NCI-H2081 treated with DMSO at 0.1 percent for 48 hours (cell line): ENCODE measurements at places on chromosomes 4 and X.

GRCh38 chrX:9183481-9183880 lies 149.6 kb upstream of the FAM9B start:
- DNase-seq, result no peak

- no peak for DNase-seq
These were observed 631.0 kb upstream of the SPANXN1 start for GRCh38 chrX:144616317-144616716.

- DNase-seq, result no peak
These were observed 188.4 kb upstream of the TBC1D9 start for GRCh38 chr4:140944572-140944971.

- DNase-seq, result no peak
These were observed 52.0 kb downstream of the SORCS2 start for GRCh38 chr4:7244331-7244665.

DNA sequence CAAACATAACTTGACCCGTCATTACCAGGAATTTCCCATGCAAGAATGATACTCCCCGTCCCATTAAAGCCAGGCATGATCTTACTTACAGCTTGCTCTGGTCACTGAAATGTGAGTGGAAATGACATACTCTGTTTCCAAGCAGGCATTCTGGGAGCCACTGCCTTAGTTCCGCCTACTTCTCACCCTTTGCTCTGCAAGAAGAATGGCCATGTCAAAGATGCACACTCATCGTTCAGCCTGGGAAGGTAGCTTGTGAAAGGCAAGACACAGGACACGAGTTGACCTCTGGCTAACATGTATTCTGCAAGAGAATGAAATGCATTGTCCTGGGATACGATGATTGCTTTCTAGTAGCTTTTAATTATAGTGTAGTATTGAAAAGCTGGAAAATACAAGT lies 1144.4 kb downstream of the NLGN4X start:
- DNase-seq, result no peak

- no peak for DNase-seq
These were observed 411.9 kb upstream of the EMCN start for GRCh38 chr4:100929758-100930157.

DNA sequence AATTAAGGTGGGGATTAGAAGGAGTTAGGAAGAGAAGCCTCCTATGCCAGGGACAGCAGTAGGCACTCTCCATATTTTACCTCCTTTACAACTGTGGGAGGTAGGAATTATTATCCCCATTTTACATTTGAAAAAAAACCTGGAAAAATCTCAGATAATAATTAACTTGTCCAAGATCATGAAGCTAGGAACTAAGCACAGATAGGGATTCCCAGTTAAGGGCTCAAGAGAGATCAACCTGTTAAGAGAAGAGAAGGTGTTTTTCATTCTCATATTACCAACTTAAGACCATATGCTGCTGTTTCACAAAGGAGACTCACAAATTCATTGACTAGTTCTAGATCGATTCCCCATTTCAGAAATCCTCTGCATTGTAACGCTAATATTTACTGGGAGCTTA lies 16.1 kb upstream of the FAM47E start:
- no peak for DNase-seq

- DNase-seq, result no peak
These were observed 20.6 kb upstream of the KIAA0232 start for GRCh38 chr4:6761649-6762615.

GRCh38 chr4:59127743-59128142 lies 2017.6 kb upstream of the IGFBP7 start:
- DNase-seq, result no peak

DNA sequence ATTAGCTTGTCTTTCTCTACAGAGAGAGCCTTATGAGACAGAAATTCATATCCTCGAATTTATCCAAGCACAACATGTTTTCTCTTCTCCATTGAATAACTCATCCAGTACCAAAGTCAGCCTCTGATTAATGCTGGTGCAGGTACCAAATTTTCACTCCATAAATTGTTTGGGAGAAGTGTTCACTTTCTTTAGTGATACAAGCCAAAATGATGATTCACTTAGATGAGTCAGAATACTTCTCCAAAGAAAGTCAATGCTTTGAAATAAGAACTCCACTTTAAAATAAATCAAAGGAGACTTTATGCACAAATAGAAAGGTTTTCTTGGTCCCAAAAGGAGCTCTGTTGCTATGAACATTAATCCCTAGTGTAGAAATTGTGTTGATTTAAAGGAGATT lies 60.2 kb downstream of the MAOB start:
- DNase-seq, result no peak

DNA sequence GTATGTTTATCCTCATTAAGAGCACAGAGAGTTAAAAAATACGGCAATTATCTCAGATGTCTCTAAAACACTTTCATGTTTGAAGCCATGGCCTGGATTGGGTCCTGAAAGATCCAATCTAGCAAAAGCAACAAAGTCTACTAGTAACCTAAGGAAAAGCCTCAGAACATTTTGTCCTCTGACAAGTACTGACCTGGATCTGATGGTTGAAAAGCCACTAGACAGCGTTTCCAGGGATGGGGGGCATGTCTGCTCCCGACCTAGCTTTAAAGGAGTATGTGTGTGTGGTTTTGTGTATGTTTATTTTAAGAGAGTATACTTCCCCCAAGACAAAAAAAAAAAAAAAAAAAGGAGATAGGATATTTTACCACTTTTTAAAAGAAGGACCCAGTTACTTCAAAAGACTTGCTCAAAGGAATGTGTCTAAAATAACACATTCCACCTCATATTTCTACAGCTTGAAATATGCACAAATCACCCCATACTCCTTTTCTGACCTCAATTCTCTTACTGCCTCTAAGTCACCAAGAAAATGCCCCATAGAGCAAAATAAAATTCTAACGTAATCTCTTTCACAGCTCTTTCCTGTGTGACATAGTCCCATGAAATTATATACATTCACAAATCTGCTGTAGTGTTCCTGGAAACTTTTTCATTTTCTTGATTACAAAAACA lies 189.0 kb upstream of the TTC29 start:
- no peak for DNase-seq

- no peak for DNase-seq
These were observed 259.4 kb upstream of the JADE1 start for GRCh38 chr4:128550060-128550459.

DNA sequence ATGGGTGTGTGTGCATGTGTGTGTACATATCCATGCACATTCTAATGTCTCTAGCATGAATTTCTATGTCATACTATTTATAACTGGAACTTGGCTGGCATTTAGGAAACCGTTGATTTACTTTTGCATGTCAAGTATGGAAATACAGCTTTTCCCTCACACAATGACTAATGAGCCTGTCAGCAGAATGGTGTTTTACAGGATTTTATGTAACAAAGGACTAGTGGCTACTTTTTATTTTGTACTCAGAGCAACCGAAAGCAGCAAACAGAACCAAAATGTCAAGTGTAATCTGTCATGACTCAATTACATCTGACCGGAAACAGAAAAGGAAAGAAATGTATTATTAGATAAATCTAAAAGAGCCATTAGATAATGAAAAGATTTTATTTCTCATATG lies 1911.5 kb upstream of the AGA start:
- DNase-seq, result no peak

DNA sequence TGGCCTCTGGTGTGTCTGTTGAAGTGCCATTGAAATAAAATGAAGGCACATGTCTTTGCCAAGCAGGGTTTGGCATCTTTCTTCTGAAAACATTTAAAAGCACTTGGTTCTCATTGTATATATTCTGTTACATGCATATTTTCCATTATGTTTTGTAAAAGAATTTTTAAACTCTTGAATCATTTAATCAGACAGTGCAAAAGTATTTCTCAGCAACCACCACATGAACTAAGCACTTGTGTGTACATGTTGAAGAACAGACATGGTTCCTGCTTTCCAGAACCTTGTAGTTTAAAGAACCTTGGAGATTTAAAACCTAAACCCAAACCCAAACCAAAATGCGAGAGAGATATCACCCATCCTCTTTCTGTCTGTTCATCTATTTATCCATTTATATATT lies 220.3 kb upstream of the GIMD1 start:
- no peak for DNase-seq

GRCh38 chrX:15334561-15334960 lies 762 bp downstream of the PIGA start:
- no peak for DNase-seq

DNA sequence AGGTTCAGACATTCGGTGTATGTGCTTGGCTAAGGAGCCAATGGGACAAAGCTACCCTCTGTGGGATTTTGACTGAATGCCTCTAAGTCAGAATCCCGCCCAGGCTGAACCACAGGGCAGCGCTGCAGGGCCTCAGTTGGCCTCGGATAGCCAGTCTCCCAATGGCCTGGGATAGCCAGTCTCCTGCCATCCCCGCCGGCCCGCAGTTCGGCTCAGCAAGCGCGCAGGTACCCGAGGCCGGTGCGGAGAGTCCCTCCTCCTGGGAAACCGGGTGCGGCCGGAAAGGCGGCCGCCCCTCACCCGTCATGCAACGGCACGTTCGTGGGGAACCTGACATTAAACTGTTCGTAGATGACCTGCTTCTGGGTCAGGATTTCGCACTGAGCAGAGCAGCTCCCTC lies 16.1 kb downstream of the PPEF2 start:
- DNase-seq, result no peak

- no peak for DNase-seq
These were observed 160.6 kb upstream of the GATB start for GRCh38 chr4:151921386-151921785.

GRCh38 chr4:52366621-52367020 lies 292.5 kb downstream of the USP46 start:
- no peak for DNase-seq

GRCh38 chrX:71128915-71129765 lies 10.7 kb downstream of the MED12 start:
- no peak for DNase-seq

DNA sequence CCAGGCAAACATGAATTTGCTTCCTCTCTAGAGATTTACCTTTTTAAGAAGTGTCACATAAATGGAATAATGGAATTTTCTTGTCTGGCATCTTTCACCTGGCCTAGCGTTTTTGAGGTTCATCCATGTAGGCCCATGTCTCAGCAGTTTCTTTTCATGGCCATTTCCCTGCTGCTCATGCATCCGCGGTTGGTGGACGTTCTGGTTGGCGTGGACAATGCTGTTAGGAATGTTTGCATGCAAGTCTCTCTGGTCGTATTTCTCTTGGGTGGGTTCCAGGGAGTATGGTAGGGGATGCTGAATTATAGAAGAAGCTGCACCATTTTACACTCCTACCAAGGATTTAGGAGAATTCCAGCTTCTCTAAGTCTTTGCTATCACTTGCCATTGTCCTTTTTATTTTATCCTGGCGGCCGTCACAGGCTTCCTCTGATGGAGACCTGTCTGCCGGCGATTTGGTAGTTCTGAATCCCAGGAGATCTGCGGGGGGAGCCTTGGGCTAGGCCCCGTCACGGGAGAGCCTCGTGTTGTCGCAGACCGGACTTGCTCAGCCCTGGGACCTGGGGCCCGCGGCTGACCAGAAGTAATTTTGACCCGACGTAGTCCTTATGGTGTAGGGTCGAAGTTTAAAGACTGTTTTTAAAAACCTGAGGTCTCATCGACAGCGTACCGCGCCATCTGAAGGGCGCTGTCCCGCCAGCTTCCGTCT lies 56.9 kb upstream of the TADA2B start:
- no peak for DNase-seq

DNA sequence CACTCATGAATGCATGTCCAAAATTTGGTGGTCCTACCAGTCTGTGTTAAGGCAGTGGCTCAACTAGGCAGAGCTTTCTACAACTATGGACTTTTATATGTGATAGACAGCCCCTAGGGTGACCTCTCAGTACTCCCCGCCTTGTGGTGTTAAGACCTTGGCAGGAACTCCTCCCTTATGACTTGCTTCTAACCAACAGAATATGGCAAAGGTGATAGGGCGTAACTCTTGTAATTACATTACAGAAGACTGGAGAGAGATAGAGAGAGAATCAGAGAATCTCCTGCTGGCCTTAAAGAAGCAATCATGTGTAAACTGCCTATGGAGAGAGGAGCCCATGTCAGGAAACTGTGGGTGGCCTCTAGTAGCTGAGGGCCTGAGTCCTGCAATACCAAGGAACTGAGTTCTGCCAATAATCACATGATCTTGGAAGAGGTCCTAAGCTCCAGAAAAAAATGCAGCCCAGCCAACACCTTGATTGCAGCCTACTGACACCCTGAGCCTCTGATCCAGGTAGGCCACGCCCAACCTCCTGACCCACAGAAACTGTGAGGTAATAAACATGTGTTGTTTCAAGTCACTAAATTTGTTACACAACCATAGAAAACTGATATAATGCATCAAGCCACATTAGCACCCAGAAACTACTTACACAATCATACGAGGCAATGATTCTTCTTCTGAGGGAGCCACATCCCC lies 68.9 kb downstream of the INPP4B start:
- DNase-seq, result no peak

GRCh38 chrX:43239356-43239755 lies 416.7 kb upstream of the MAOA start:
- DNase-seq, result no peak

GRCh38 chrX:31715675-31716074 lies 643.8 kb upstream of the FTHL17 start:
- no peak for DNase-seq

GRCh38 chrX:30538271-30538670 lies 39.3 kb downstream of the TASL start:
- DNase-seq, result no peak

DNA sequence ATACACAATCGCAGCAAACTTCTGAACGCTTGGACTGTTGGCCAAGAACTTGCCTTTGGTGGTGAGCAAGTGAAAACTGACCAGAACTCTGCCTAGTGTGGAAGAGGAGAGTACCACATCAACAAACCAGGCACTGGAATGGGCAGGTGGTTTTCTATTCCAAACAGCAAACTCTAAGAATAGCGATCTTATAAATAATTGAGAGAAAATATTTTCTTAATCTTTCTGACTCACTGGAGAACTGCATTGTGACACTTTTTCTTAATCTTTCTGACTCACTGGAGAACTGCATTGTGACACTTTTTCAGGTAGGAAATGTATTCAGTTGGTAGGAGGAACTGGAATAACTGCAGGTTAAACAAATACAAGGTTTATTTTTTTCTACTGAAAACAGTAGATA lies 57.0 kb upstream of the SORBS2 start:
- no peak for DNase-seq

- no peak for DNase-seq
These were observed 96.7 kb downstream of the AREG start for GRCh38 chr4:74541667-74542066.

DNA sequence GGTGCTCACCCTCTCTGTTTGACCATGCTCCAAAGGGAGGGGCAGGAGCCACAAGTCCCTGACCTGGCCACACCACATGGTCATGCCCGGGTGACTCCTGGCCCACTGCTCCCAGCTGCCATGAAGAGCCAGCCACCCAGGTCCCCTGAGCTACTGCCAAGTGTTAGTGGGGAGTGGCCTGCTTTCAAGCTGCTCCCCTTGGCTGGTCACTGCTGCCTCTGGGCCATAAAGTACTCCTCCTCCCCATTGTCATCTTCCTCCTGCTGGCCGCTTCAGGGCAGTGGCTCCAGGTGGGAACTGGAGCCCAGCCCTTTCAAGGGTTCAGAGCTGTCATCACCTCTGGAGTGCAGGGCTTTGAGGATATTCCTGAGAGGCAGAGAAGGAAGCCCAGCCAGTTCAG lies 27.3 kb upstream of the RBBP7 start:
- DNase-seq, result no peak

GRCh38 chr4:119835613-119835910 lies 207.0 kb upstream of the PDE5A start:
- no peak for DNase-seq
